ENCODE measurements at places on chromosomes 16 and 17. TPM values are rescaled to one million over a fixed set of nuclear protein-coding genes. Genes with fewer than 3 reads are reported as not detected.

DNA sequence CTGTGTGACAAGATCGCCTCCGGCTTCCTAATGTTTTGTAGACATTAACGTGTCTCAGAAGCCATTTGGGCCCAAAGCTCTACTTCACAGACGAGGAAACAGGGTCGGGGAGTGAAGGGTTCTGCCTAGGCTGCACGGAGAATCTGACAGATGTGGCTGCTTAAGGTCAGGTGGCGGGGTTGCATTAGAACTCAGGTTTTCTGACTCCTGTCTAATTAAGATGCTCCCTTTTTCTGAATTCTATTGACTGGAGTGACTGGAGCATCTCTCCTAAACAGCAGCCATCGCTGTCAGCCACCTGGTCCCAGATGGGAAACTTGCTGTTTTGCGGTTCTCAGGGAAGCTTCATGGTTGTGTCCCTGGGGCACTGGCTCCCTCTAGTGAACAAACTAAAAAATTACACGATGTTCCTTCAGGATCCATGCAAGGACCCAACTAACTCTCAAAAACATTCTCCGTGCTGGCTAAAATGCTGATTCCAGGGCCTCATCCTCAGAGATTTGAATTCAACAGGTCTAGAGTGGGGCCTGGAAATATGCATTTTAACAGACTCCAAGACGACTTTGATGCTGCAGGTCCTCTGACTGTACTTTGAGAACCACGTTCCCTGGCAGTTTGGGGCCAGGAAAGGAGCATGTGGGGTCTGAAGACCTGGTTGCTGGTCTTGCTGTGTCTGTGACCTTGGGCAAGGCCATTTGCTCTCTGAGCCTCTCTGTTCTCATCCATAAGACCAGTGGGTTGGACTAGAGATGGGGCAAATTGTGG is 117.4 kb downstream of the IRF8 start:
- DNase-seq = no peak

DNA sequence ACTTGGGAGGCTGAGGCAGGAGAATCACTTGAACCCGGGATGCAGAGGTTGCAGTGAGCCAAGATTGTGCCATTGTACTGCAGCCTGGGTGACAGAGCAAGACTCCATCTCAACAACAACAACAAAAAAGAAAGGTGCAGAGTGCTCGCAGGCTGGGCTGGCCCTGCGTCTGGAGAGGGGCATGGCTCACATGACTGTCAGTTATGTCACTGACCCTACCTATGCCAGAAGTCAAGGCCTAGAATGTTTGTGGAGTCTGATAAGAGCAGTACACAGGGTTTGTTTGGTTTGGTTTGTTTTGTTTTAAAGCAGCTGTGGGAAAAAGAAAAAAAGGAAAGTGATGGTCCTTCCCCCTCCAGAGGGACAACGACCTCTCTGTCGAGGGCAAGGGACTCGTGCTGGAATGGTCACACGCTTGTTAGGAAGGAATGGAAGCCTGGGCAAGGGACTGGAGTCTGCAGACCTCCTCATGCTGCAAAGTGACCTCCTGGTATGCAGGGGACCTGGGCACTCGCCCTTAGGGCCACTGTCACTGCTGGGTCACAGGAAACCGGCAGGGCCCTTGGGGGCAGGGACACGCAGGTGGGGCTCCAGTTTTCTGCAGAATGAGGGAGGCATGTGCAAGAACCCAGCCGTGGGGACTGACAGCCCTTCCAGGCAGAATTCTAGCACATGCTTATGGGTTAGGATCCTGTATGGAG is 10.1 kb upstream of the OSGIN1 start:
- no peak for DNase-seq

- DNase-seq = no peak
These were observed at the start of gene ZPBP2 for GRCh38 chr17:39867880-39868553. Gene ZPBP2, plus strand, starts transcription at chr17:39868202. Its CDS starts 153 bp downstream, at chr17:39868355.

Gene CSH2
- not detected for total RNA-seq

Gene GAST
- not detected for total RNA-seq

DNA sequence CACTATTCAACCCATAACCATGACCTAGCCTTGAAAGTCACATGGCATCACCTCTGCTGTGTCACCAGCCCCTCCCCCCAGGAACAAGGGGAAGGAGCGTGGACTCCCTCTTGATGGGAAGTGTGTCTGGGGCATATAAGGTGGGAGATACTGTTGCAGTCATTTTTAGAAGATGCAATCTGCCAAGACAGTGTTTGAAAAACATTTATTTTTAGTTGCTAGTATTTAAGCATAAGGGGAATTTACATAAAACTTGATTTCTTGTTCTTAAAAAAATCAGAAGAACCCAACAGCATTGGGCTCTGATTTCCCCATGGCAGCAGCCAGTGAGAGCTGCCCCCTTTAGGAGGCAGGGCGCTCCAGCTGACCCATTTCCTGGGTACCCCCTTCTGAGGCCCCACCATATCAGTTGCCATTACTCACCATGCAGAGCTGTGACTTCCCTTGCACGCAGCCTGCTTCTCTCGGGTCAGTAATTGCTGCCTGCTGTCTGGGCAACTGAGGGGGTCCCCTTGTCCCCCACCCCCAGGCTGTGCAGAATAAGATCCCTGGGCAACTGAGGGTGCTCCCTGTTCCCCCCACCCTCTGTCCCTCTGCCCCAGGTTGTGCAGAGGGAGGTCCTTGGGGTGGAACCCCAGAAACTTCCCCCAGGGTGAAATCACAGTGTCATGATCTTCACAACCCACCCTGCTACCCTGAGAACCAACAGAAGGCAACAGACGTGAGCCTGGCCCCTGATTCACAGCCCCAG is 11.8 kb upstream of the CDC42EP4 start:
- no peak for DNase-seq

GRCh38 chr16:75416904-75417565 is 16.3 kb downstream of the CFDP1 start:
- DNase-seq = no peak

Gene ENPP7
- total RNA-seq = not detected

Gene WNT9B
- total RNA-seq = not detected

DNA sequence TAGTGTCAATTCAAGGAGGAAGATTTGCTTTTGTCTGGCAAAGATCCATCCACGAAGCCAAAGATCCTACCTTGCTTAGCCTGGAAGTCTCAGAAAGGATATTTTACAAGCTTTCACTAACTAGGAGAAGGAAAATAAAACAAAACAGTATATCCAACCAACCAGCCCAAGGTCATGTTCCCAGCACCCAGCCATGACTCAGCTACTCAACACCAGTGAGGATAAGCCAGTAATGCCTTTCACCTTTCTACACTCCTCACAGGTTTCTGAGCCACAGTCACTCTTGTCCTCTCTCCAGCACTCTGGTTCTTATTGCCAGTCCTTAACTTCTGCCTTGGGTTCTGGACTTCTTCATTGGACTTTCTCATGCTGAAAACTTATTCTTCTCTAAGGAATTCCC is 116.2 kb downstream of the CDH11 start:
- DNase-seq = no peak

Gene CDRT15
- not detected for total RNA-seq

- no peak for DNase-seq
These were observed 18.7 kb downstream of the RHOT1 start for GRCh38 chr17:32161029-32161428.

- DNase-seq = no peak
These were observed 154.1 kb downstream of the STX8 start for GRCh38 chr17:9421525-9421924.

DNA sequence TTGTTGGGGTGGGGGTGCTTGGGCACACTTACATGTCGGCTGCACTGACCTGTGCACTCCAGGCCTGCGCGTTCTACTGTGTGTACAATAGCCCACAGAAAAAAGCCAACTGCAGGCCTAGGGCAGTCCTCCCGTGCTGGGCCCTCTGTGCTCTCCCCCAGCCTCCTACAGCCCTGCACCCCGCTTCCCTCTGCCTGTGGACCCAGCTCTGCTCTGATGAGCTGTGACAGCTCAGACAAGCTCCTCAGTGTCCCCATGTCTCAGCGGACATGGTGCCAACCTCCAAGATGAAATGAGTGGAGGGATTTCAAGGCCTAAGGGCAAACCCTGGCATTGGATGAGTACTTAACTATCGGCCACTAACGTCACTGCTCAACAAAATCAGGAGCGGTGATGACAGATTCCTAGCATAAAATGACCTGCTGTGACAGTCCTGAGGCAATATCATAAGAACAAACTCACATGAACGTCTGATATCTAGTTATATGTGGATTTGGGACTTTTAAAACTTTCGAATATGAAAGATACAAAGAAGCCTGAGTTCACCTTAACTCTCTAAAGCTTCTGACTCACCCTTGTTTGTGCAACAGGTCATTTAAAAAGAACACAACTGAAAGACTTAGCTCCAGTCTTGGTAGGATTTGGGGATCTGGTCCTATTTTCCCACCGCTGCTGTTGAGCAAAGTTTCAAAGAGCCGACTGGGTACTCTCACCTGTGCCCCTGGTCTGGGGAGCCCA is 34.7 kb downstream of the CCDC57 start:
- no peak for DNase-seq

DNA sequence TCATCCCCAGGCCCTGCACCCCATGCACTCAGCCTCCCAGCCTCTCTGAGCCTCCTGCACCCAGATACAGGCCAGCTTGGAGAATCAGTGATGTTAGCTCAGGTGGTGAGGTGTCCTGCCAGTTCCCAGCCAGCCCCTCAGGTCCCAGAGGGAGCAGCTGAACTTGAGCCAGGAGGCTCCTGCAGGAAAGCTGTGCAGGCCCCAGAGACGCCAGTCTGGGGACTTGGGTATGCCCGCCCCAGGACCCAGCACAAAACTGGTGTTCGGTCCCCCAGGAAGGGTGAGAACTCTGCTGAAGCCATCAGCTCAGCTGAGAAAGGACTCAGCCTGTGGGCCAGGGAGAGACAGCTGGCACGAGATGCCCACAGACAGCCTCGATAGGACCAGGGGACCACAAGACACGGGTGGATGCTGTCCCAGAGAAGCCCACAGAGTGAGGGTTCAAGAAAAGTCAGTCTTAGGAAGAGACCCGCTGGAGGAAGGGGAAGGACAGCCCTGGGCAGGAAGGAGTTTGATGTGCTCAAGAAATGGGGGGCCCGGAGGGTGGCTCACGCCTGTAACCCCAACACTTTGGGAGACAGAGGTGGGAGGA is 11.0 kb downstream of the ENDOV start:
- no peak for DNase-seq

DNA sequence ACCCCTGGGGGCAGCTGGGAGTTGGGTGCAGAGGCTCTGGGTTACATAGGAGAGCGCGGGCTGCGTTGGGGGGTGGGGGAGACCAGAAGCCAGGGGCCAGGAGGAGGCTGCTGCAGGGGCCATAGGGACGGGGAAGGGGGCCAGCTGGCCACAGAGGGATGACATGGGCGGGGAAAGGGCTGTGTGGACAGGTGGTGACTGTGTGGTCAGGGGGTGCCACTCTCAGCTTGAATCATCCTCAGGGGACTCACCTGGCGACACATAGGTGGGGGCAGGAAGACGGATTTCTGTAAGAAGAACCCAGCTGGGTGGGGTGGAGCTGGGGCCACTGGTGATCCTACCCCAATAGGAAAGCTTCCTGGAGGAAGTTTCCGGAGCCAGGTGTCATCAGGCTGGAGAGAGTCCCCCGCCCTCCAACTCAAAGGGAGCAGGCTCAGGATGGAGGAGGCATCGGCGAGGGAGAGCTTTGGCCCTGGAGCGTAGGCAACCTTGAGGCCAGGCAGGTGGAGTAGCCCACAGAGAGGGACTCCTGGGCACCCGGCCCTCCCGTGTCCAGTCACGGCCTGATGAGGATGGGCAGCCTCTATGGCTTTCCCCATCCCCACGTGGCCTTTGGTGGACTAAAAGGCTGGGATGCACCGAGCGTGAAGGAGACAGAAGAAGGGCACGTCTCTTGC is 1.2 kb downstream of the TRPV3 start:
- no peak for DNase-seq

Gene NGFR
- 11.7 TPM for total RNA-seq

Gene CALB2
- total RNA-seq = 1.4 TPM

Gene STH
- not detected for total RNA-seq

- no peak for DNase-seq
These were observed 954 bp downstream of the IL32 start for GRCh38 chr16:3066440-3066748.

DNA sequence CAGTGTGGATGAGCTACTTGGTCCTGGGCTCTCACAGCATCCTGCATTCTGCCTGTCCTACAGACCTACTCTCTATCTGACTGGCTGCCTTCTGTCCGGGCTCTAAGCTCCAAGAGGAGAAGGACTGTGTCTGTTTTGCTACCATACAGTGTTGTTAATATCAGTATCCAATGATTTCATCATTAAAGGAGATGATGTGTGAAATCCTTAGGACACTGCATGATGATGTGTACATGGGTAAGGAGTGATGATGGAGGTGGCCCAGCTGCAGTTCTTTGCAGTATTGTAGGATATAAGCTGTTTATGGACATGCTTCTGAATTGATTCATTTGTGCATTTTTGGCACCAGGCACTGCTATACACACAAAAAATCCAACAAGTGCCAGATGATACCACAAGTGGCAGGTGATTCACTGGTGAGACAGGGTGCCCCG is 536.9 kb upstream of the CDH11 start:
- no peak for DNase-seq

Gene TBC1D3
- not detected for total RNA-seq

Gene ELOB
- total RNA-seq = 62.9 TPM

- DNase-seq = no peak
These were observed 59.3 kb downstream of the SMPD3 start for GRCh38 chr16:68389006-68389405.

- DNase-seq = no peak
These were observed 2.6 kb upstream of the AKAP1 start for GRCh38 chr17:57082441-57082840.

Gene RNF222
- total RNA-seq = not detected

Gene MBTPS1
- 81.3 TPM for total RNA-seq

Gene PRR35
- total RNA-seq = not detected

Gene FAAP100
- 14.0 TPM for total RNA-seq

DNA sequence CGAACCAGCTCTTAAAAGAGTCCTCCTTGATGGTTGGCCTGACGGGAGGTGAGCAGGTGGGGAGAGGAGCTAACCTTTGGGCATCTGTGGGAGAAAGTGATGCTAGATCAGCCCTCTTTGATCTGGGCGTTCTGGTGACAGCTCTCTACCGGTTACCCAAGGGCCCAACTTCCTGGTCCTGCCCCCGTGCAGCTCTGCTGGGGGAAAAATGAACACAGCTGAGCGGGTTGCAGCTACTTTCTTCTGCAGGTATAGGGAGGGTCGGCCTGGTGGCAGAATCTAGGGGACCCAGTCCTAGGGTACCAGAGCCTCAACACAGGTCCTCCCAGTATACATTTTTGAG is 2.9 kb downstream of the SHISA9 start:
- DNase-seq = no peak

Gene GPATCH8
- total RNA-seq = 63.4 TPM

Gene EXOC3L1
- 3.4 TPM for total RNA-seq

GRCh38 chr16:78437352-78437968 is 338.0 kb downstream of the WWOX start:
- DNase-seq = no peak

GRCh38 chr17:9936095-9936494 is 31.0 kb upstream of the RCVRN start:
- no peak for DNase-seq

Gene TBX6
- total RNA-seq = 0.79 TPM

Gene ZFHX3
- total RNA-seq = 19.4 TPM

Gene BAHCC1
- total RNA-seq = 10.1 TPM

Gene RETREG3
- total RNA-seq = 49.9 TPM
